ENCODE measurements at places on chromosomes 16 and 17.

- no peak for DNase-seq
Observed at GRCh38 chr17:8726941-8727555, 17.6 kb downstream of the CCDC42 start.

DNA sequence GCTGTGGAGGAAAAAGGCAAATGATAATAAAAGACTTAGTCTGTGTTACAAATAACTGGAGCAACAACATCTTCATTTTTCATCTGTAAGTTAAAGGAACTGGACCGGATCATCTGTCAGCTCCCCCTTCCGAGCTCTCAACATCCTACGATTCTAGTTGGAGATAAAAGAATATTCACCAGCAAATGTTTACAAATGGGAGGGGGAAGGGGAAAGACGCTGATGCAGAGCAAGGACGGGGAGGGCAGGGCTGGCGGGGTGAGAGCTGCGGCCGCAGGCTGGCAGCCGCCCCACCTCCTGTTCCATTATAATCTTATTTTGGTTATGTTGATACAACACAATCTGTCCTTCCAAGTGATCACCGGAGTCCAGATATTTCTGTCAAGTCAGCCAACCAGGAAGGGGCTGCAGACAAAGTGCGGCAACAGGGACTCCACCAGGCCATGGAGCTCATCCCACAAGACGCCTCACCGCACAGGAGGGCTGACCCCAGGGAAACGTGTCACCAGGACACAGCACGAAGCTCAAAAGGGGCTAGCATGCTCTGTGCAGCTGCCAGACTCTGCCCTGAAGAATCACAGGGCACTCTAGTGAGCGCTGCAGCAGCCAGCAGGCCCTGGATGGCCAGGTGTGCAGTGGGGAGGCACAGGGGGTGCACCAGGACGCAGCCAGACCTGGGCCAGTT, 19.7 kb downstream of the FBXO31 start:
- no peak for DNase-seq

DNA sequence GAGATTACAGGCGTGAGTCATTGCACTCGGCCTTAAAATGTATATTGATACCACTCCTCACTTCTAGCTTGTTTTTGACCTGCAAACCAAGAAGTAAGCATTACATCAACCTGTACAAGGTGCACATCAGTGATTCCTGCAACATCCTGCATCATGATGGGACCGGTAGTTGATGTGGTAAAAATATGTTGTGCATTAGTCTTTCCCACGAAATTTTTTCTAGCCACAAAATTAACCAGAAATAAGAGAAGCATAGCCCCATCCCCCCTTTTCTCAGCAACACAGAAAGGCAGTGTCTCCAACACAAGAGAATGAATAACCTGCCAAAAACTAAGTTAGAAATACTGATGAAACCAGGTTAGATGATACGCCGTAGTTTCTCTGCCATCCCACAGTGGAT, 21.1 kb upstream of the NSMCE1 start:
- no peak for DNase-seq

- DNase-seq: no peak
Observed at GRCh38 chr16:51666821-51667220, 515.8 kb upstream of the SALL1 start.

DNA sequence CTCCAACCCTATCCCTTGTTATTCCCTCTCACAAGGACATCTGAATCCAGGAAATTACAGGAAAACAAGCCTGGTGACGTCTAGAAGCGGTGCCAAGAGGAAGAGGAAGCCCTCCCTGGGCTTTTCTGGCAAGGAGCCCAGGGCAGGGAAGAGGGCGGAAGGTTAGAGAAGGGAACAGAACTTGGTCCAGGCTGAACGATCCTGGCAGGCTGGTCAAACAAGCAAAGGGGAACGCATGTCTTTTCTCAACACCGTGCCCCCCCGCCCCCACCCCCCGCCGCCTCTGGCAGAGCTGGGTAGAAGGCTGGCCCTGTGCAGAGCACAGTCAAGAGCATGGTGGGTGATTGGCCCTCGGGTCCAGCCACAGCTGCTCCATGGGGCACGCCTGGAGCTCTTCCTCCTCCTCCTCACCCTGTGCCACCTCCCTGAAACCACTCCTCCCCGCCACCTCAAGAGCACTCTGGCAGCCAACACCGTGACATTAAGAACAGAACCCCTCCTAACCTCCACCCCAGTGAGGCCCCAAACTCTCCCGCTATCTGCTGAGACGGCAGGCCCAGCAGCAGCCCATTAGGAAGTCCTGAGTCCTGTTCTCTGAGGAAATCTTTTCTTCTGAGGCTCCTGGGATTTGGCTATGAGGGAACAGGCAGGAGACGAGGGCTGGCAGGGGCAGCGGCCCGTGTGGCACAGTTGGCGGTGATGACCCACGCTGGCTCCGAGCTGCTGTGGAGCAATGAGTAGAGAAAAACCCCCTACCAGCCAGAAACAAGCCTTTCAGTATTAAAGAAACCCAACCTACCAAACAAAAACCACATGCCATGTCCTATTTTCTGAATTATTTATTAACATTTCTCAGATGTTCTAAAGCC, 7.3 kb downstream of the C16orf86 start:
- DNase-seq: no peak
